ENCODE measurements at places on chromosomes 4 and X.
A peak's percentile ranks its signal among the peaks of the same experiment; 100 is the strongest.

DNA sequence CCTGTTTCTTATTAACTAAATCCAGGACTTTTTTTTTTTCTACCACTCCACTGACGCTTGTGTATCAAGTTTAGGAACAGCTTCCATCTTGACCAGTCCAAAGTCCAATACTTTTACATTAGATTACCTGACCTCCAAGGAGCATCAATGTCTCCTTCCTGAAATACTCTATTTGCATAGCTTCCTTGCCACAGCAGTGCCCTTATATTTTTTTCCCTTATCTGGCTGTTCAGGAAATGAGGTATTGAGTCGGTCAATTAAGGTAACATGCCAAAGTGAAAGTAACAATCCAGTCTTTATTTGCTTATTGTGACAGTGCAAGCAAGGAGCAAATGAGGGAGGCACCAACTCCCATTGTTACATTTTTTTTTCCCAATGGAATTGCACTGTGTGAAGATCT is 730.8 kb upstream of the NDST4 start:
- DNase-seq, result no peak

DNA sequence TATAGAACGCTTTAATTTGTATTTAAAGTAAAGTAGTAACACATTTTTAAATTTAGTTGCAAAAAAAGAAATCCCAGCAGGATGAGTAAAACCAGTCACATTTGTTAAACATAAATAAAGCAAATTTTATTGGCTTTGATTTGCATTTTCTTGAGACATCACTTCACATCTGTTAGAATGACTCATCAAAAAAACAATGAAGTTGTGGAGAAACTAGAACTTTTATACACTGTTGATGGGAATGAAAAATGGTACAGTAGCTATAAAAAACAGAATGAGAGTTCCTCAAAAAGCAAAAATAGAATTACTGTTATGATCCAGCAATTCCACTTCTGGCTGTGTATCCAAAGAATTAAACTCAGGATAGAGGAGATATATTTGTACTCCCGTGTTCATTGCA is 454.0 kb upstream of the KLHL4 start:
- no peak for DNase-seq

DNA sequence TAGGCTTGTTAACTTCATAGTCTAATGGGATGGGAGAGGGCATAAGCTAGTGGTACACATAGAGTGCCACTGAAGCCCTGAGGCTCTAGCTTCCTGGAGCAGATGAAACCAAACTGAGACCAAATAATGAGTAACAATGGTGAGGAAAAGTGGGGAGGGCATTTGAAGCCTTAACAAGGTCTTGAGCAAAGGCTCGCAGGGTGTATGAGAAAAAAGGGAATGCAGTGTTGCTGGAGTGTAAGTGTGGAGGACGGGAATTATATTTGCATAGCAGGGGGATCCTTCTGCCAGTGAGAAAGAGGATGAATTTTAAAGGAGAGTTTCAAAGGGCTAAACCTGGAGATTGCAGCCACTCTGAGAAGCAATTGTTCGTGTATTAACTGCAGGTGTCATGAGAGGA is 263.1 kb downstream of the ANK2 start:
- no peak for DNase-seq

GRCh38 chrX:96102997-96103396 is 581.6 kb upstream of the DIAPH2 start:
- DNase-seq, result no peak

- peak; percentile 87 for DNase-seq
Measured at GRCh38 chr4:53854991-53855568, 209.3 kb downstream of the CHIC2 start.

- DNase-seq, result peak; percentile 86
Measured at GRCh38 chr4:184267673-184268583, 50.3 kb upstream of the ENPP6 start.

GRCh38 chr4:82033862-82034261 is 339.9 kb downstream of the HNRNPD start:
- DNase-seq, result no peak

DNA sequence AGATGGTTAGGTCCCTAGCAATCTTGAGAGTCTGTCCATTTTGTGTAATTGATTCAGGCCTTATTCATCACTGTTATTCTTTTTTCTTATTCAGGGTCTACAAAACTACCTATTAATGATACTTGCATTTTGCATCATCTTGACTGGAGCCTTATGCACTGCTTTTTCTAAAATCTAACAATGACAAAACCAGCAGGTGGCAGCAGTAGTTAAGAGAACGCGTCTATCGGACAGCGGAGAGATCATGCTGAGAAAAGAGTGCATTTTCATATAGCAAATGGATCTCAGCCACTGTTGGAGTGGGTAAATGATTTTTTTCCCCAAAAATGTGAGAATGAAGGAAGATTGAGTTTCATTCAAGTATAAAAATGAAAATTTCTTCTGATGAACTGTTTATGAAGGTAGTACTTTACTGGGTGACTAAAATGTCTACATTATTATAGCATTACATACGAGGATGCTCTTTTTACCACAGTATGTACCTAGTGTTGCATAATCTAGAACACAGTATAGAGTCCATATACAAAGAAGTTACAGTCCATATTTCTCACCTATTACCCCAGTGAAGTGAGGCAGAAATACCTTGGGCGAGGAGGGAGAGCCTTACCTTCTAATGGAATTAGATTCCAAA is 43.2 kb downstream of the TMEM144 start:
- DNase-seq, result peak; percentile 9

- no peak for DNase-seq
Measured at GRCh38 chr4:37388681-37389365, 144.3 kb downstream of the NWD2 start.

GRCh38 chr4:158636619-158637018 is 35.1 kb downstream of the C4orf46 start:
- DNase-seq, result no peak

GRCh38 chr4:138775890-138776289 is 239.7 kb upstream of the NOCT start:
- DNase-seq, result no peak

- no peak for DNase-seq
Measured at GRCh38 chr4:19650903-19651864, 600.5 kb upstream of the SLIT2 start.

DNA sequence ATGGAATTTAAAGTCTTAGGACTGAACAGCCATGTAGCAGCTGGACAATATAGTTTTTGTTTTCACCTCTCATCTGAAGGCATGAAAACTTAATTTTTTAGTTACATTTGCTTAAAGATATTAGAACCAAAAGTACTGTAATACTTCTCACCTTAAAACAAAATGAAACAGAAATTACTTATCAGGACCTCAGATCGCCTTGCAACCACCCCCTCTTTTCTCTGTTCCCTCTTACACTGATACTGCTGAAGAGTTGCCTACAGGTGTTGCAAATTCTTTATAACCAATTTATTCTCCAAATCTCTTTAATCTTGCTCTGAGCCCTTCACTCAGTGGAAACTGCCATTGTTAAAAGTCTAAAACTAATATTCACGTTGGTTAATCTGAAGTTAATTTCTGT is 145.0 kb downstream of the SPCS3 start:
- no peak for DNase-seq

DNA sequence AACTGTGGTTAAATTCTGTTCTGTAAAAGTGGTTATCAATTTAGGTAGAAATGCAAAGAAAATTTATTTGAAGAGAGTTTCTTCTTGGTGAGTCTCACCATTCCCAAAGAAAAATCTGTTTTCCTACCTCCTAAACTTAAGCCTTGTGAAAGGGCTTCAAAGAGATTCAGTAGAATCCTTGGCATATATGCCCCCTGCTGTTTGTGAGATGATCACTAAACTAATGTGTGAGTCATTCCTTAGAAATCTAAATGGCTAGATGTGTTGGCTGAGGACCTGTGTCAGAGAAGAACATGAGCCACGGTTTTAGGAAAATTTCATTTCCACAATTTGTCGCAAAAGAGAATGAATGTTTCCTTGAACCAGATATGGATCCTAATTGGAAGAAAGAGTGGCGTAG is 260.9 kb downstream of the SLC7A11 start:
- peak; percentile 19 for DNase-seq

GRCh38 chr4:2977211-2978088 is 14.1 kb downstream of the GRK4 start:
- DNase-seq, result no peak

DNA sequence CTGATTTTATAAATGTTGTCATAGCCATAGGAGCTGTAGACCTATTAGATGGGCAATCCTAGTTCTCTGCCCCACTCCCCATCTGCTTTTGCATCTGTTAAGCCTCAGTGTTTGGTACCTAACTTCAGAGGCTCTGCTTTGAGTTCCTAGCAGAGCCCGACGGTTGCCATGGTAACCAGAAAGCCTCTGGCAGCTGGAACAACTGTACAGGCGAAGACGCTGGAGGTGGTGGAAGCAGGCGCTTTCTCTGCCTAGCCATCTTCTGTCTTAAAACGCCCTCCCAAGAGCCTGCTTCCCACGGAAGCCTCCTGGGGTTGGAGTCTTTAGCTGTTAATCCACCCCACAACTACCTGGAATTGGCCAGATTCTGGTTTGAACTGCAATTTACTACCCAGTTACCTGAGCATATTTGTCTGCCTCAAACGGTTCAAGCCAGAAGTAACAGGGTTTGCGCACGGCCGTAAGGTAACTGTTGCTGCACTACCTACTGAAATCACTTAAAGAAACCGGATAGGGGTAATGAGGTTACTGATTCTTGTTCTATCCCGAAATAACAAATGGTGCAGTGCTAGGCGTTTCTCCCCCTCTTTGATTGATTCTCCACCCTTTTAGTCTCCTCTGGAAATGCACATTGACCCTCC is 1.0 kb upstream of the GABRG1 start:
- no peak for DNase-seq

- DNase-seq, result peak; percentile 19
Measured at GRCh38 chr4:141501931-141502330, 134.5 kb upstream of the IL15 start.

GRCh38 chrX:115023139-115023538 is 5.7 kb upstream of the IL13RA2 start:
- peak; percentile 52 for DNase-seq

- no peak for DNase-seq
Measured at GRCh38 chr4:158778156-158778711, 9.4 kb downstream of the FNIP2 start.
